ENCODE measurements at places on chromosomes 16 and 17.
A peak's percentile ranks its signal among the peaks of the same experiment; 100 is the strongest.

GRCh38 chr16:15898654-15899053 is 10.3 kb upstream of the CEP20 start:
- DNase-seq = no peak

DNA sequence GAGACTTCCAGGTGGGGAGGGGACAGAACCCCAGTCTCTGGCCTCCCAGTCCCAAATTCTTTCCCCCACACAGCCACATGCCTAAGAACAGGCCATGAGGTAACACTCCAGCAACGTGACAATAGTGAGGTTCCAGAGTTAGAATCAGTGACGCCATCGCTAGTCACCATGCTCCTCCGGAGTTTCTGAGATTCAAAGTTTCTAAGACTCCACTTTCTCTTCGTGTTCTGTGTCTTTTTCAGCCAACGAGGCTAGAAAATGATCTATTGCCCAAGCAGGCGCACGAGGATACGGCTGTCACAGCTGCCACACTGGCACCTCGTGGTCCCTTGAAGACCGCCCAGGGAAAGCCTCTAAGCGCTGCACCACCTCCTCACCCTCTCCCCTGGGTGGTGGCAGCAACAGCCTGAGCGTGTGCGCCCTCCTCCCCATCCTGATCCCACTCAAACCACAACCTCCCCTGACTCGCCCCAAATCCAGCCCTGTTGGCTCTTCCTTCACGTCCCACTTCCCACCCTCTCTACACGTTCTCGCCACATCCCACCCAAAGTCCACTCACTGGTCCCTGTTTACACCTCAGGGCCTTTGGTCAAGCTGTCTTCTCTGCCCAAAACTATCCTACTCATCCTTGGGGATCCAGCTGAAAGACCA is 1.0 kb downstream of the MCRIP1 start:
- peak; percentile 81 for DNase-seq

GRCh38 chr17:64685705-64686104 is 23.6 kb upstream of the SMURF2 start:
- no peak for DNase-seq

DNA sequence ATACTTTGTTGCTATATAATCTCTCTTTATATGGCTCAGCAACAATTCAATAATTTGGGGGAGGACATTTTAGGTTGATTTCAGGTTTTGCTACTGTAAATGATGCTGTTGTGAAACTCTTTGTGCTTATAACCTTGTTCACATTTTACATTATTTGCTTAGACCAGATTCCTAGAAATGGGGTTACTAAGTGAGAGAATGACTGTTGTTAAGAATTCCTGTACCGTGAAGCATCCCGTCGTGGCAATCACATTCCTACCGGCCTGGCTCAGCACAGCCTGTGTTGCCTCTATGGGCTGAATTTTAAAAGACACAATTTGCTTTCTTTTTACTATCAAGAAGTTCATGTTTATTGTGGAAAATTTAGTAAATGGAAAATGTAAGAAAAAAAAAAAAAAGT is 31.4 kb downstream of the B9D1 start:
- no peak for DNase-seq

GRCh38 chr17:76868669-76869495 is 678 bp downstream of the MGAT5B start:
- DNase-seq = no peak

All from DND-41 (cell line).